Activated CD4-positive, alpha-beta T cell treated with anti-CD3 and anti-CD28 coated beads, Interleukin-2, amount 50 U/mL, for 24 hours (primary cell): ENCODE measurements at places on chromosomes 16 and 17.

DNA sequence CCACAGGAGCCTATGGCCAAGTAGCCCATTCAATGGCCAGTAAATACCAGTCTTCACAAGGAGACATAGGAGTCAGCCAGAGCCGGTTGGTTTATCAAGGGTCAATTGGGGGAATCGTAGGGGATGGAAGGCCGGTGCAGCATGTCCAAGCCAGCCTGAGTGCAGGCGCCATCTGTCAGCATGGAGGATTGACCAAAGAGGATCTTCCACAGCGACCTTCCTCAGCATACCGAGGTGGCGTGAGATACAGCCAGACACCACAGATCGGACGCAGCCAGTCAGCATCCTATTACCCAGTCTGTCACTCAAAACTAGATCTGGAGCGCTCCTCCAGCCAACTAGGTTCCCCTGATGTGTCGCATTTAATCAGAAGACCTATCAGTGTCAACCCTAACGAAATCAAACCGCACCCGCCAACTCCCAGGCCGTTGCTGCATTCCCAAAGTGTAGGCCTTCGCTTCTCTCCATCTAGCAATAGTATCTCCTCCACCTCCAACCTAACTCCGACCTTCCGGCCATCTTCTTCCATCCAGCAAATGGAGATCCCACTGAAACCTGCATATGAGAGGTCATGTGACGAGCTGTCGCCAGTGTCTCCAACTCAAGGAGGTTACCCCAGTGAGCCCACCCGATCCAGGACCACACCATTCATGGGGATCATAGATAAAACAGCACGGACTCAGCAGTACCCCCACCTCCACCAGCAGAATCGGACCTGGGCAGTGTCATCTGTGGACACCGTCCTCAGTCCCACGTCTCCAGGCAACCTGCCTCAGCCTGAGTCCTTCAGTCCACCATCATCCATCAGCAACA, 25.0 kb downstream of the CYB561 start:
- no peak for DNase-seq

DNA sequence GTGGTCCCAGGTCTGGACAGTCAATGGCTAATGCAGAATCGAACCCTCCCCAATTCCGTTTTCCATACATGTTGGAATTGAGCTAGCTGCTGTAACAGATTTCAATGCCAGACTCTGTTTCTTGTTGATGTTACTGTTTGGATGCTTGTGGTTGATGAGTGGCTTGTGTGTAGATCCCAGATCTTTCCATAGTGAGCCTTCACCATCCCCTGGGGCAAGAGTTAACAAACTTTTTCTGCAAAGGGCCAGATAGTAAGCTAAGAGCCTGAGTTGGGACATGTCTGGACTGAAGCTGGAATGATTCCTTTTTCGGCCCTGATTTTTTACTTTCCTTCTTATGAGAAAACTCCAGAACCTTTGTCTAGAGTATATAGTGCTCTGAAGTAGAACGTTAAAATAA, 296.3 kb downstream of the CPPED1 start:
- DNase-seq: no peak

GRCh38 chr16:12214509-12214908, 238.0 kb downstream of the SNX29 start:
- no peak for DNase-seq

GRCh38 chr16:10494343-10495030, 85.9 kb downstream of the EMP2 start:
- DNase-seq: no peak

GRCh38 chr17:46911311-46911710, 11.6 kb upstream of the GOSR2 start:
- DNase-seq: no peak
